ENCODE measurements at places on chromosomes 5 and 9.

DNA sequence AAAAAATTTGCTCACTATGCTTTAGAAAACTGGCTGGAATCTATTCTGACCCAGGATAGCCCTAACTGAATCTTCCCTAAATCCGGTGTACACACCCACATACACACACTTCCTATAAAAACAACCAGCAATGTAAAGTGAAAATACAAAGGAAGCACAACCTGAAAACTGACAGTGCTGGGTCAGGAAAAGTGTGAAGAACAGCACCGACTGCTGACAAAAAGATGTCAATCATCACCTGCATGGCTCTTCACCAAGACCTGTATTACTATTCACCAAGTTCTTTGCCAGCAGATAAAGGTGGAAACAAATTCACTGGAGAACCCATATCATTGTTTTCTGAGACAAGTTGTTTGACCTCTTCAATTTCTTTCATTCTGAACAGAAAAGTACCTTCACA is 293.8 kb upstream of the GRAMD2B start:
- DNase-seq = no peak

- no peak for DNase-seq
Observed at GRCh38 chr9:94811074-94811473, 84.6 kb downstream of the AOPEP start.

GRCh38 chr9:135962696-135963307 is 1.6 kb upstream of the UBAC1 start:
- DNase-seq = no peak

GRCh38 chr9:116653348-116654058 is 33.6 kb upstream of the TRIM32 start:
- DNase-seq = no peak

- no peak for DNase-seq
Observed at GRCh38 chr9:122228191-122228567, 578 bp downstream of the LHX6 start.

DNA sequence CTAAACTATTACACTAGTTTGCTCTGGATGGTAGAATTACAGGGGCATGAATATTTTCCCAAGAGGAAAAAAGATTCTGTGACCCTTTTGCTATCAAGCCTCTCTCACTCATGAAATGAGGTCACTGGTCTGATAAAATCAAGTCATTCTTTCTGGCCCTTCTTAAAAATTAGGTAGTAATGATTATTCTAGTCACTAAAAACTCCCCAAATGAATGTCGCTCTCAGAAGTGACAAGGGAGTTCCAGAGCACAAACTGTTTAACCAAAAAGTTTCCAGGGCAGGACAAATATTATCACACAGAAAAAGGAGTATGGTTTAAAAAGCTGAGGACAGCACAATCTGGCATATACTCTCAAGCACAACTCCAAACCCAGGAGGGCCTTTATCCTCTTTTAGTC is 12.5 kb downstream of the ERMP1 start:
- DNase-seq = no peak

DNA sequence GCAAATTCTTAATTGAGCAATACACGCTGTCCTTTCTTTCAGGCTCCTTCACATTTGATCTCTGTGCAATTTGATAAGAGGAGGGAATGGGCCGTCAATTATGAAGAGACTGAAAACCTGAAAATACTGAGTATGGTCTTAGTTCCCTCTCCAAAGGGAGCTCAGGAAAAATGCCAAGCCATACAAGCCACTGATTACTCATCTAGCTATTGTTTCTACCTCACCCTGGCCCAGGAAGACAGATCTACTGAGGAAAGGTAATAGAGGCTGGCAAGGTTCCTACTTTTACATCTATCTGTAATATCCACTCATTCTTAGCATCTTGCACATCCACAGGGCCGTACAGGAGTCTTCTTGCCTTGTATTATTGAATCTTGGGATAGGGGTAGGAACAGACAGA is 23.7 kb upstream of the TNC start:
- no peak for DNase-seq

DNA sequence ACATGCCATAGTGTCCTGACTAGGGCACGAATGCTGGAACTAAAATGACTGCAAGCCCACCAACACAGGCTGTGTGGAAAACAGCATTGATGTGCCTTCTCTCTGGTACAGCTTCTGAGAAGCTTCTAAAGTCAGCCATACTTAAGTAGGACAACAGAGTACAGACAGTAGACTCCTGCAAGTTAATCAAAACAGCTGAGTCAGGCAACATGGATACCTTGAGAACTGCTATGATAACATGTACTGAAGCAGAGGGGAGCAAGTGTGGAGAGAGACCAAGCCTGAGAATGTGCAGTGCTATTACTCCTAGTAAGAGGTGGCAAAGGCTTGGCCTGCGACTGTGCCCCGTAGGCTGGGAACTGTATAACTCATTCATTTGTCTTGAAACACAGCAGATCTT is 2.5 kb downstream of the ISCA1 start:
- no peak for DNase-seq

DNA sequence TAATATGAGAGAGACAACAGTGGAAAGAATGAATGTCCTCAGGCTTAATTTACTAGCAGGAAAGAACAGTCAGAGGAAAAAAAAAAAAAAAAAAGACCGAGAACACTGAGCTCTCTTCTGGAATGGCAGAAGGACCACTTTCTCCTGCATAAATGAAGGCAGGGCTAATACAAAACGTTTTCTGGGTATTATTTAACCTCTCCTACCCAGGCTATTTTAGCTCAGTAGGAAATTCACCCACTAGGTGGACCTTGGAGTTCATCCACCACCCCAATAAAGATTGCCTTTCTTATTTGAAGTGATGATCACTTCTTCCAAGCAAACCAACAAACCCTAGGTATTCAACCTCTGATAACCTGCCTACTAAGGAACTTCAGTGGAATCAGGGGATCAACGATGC is 3.7 kb downstream of the GLIS3 start:
- DNase-seq = no peak

DNA sequence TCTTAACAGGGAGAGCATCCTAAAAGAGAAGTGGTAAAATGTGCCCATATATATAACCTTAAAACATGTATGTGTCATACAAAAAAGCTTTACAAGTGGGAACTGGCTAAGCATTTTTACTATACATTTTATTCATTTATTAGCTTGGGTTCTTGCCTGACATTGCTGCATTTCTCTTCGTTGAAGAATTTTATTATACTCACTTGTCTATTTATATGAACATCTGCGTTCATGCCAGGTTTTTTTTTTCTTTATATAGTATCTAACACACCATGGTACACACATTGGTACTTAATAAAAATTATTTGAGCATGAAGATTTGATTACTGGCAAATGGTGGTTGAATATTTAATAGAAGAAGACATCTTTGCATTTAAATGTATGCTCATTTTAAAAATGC is 492.3 kb downstream of the SPATA31D1 start:
- DNase-seq = no peak
